Activated CD8-positive, alpha-beta T cell treated with anti-CD3 and anti-CD28 coated beads for 36 hours (primary cell): ENCODE measurements at places on chromosomes 11 and 22. TPM values are rescaled to one million over a fixed set of nuclear protein-coding genes. Genes with fewer than 3 reads are reported as not detected.

Gene KRTAP5-1
- not detected for total RNA-seq

GRCh38 chr11:115462004-115462541 lies 42.1 kb downstream of the CADM1 start:
- peaks cover 3% of the 10 kb centered on the region for H3K27me3 ChIP-seq
- no peak overlapping the region for H3K4me3 ChIP-seq
- no peaks in the 10 kb centered on the region for H3K4me1 ChIP-seq
- no peak for DNase-seq
- H3K27ac ChIP-seq: no peak overlapping the region

DNA sequence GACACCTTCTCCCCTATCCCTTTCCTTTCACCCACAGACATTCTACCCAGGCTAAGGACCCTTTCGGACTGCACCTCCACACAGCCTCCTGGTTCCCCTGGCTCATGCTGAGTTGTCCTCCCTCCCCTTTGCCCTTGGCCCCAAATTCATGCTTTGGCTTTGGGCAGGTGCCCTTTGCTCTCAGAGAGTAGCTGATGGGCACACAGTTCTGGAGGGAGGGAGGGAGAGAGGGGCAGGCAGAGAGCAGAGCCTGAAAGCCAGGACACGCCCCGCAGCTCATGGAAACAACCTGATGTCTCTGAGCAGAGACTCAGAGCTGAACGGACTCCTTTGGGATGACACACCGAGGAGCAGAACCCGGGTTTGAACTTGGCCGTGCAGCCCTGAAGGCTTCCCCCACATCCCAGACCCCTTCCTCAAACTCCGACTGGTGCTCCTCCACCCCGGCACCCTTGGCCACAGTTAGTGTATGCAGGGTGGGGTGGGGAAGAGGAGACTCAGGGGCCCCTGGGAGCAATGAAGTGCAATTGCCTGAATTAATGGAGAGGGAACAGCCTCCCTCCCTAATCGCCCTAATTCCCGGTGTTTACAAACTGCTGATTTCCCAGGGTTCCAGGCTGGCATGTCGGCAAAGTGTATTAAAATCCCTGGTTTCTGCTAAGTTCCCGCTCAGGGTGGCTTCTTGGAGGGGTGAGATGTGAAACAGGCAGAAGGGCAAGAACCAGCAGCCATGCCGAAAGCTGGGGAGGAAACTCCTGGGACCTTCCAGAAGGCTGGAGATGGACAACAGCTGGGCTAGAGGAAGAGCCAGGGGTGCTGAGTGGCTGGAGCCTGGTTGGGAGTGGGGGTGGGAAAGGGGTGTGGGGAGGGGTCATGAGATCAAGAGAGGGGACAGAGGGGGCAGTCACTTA lies 71.2 kb upstream of the SHISAL1 start:
- DNase-seq: no peak
- H3K36me3 ChIP-seq: no peaks in the 10 kb centered on the region
- H3K27ac ChIP-seq: no peak overlapping the region

GRCh38 chr11:46363031-46363407 lies 15.8 kb downstream of the DGKZ start:
- peaks cover 56% of the 10 kb centered on the region for H3K4me1 ChIP-seq
- H3K36me3 ChIP-seq: no peaks in the 10 kb centered on the region
- no peak for DNase-seq
- H3K27me3 ChIP-seq: no peaks in the 10 kb centered on the region

DNA sequence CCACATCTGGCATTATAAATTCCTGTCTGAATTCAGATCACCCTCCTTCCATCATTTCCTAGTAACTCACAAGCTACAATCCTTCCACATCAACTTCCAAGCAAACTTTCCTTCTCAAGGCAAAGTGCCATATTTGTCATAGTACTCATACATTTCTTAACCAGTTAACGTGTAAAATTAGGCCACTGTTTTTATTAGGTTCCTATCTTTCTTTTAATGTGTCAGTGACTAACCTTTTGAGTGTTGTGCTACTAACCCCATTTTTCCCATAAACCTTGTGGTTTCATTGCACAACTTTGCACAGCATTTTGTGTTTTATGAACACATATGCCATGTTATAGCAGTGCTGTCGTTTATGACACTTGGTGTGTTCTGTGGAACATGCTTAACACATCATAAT lies 90.1 kb downstream of the KIF18A start:
- peaks cover 6% of the 10 kb centered on the region for H3K36me3 ChIP-seq
- H3K27me3 ChIP-seq: no peaks in the 10 kb centered on the region
- H3K27ac ChIP-seq: no peak overlapping the region
- no peak for DNase-seq
- H3K4me3 ChIP-seq: no peak overlapping the region
